Fibroblast of the conjunctiva (primary cell): ENCODE measurements at places on chromosomes 3 and 15.

DNA sequence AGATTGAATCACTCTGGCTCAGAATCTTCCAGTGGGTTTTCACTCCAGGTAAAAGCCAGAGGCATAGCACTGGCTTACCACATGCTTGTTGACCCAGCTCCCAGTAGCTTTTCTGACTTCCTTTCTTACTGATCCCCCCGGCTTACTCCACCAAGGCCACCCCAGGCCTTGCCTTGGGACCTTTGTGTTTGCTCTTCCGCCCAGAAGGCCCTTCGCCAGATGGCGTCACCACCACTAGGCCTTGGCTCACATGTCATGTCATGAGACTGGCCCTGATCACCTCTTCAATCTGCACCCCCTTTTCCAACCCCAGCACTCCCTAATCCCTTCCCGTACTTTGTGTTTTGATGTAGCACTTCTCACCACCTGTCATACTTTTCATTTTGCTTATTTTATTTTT lies 98.5 kb upstream of the UMPS start:
- no peak for DNase-seq

GRCh38 chr3:182349051-182349450 lies 444.3 kb upstream of the ATP11B start:
- DNase-seq = no peak

DNA sequence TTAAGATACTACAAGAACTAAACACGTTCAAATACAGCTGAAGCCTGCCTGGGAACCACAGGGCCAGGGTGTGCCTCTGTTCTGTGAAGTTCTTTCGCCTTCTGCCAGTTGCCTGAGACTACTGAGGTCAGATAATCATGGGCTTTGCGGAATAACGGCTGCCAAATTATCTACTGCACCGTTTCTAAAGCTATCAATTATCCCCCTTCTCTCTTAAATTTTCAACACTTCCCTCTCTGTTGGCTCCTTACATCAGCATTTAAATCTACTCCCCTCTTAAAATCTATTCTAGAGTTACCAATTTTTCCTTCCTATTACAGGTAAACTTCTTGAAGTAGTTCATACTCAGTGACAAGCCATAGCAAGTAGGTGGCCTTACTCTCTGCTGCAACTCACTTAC lies 6.2 kb upstream of the NEO1 start:
- DNase-seq = no peak

DNA sequence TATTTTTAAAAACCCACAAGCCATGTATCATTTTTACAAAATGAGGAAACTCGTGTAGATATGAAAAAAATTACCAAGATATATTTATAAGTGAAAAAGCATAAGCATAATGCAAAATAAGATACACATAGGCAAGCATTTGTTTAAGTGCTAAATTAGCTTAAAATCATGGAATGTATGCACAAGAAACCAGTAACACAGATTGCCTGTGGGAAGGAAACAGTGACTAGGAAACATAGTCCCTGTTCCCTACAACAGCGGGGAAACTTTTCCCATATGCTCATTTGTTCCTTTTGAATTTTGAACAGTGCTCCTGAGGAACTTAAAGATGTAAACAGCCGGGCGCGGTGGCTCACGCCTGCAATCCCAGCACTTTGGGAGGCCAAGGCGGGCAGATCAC lies 169.5 kb downstream of the PDE8A start:
- no peak for DNase-seq

- DNase-seq = no peak
Measured at GRCh38 chr15:74461847-74462511, 1.0 kb upstream of the UBL7 start.

GRCh38 chr3:48402281-48402732 lies 27.6 kb downstream of the PLXNB1 start:
- peak; percentile 81 for DNase-seq

GRCh38 chr3:177615015-177615414 lies 417.7 kb upstream of the TBL1XR1 start:
- peak; percentile 92 for DNase-seq

DNA sequence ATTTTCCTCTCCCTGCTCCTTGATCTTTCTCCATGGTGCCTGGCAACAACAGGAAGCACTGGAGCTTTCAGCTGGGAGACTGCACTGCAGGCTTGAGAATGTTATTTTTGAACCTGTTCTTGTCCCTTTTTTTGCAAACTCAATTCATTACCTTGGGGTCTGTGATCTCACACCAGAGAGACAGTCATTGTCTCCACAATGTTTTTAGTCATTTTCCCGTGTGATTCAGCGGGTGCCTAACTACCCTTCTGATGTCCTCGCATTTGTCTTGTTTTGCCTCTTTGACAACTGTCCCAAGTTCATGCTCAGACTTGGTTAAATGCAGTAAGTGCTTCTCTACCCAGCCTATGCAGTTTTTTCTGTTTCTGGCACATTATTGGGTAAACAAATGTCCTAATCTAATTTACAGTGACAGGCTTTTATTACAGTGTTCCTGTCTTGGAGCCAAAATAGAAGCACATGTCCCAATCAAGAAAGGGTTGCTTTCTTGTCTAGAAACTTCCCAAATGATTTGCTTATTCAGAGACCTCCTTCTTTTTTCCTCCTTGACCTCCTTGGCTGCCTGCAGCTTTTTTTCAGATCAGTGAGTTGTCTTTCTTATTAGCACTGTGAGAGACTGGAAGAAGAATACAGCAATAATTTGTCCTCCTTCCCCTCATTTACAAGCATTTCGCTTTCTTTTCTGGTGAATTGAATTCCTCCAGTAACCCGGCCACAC lies 162.4 kb downstream of the NSUN3 start:
- no peak for DNase-seq

DNA sequence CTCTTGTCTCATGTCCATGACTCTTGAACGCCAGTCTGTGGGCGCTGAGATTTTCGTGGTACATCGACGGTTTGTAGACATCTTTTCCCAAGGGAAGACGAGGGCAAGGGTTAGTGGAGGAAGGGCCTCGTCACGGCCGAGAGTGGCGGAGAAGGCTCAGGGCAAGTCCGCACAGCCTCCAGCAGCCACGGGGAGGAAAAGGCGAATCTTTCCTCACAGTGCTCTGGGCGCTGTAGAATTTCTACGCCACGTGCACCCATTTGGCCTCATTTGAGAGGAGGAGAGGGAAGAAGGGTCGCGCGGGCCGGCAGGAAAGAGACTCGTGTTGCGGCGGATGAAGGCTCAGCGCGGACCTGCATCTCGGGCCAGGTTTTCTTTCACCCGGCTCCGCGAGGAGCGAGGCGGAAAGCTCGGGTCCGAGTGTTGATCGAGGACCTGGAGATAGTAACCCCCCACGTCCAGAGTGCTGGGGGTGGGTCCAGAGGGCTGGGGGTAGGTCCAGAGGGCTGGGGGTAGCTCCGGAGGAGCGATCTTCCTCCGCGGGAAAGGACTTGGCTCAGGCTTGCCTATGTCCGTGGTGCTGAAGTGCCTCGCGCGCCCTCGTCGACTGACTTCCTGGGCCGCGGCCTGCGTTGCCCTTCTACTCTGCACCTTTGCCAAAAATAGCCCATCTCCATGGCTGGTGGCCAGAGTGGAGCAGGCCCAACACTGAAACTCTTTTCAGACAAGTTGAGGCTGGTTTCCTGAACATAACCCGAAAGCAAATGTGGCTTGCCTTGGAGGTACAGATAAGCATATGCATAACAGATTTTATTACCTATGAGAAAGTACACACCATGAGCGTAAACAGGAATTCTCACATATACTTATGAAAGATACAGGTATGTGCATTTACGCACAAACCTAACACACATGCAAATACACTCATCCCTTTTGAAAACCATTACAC lies 1.1 kb downstream of the SLC35G2 start:
- DNase-seq = no peak

DNA sequence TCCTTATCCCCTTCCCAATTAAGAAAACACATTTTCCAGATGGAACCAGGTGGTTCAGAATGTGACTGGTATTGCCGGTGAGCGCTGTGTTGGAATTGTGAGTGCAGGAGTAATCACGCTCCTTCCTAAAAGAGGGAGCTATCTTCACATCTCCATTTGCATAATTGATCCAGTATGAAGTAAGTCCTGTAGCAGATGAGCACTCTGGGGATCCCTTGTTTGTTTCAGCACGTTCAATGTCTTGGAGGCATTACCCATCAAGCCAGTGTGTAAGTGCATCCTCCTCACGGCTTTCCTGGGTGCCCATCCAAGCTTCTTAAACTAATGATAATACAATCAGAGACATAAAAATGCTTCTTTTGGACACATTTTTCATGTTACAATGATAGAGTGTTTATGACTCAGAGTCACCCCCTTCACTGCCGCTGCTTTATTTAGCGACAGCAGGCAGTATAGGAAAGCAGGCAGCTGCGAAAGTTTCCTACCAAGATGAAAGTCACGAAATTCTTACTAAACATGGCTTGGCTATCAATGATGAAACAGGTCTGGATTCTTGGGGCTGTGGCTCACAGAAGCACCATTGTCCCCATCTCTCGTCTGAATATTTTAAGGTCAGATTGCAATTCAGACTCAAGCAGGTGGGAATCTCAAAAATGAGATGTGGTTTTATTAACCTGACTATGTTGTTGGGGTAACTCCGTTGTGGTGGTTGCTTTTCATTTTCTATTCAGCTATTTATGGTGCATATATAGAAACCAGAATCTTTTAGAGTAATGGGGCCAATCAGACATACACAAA lies 346.3 kb upstream of the MDFIC2 start:
- DNase-seq = no peak

GRCh38 chr3:59880717-59881116 lies 830.9 kb upstream of the CFAP20DC start:
- DNase-seq = no peak

- no peak for DNase-seq
Measured at GRCh38 chr15:66403323-66403722, 16.6 kb downstream of the MAP2K1 start.

DNA sequence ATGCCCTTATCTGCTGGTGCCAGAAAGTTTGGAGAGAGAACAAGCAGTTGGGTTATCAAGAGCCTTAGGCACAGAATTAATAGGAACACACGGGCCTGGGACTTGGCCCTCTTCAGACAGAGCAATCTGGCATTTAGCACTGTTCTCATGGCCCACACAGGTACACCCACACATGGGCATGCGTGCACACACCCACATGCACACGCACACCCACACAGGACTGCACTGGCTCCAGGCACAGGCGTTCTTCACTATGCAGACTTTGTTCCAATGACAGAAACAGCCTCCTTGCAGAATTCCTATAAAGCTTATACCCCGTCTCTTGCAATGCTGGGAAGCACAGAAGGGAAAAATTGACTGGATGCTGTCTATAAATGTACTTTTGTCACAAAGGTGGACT lies 36.3 kb downstream of the TMEM44 start:
- DNase-seq = no peak

DNA sequence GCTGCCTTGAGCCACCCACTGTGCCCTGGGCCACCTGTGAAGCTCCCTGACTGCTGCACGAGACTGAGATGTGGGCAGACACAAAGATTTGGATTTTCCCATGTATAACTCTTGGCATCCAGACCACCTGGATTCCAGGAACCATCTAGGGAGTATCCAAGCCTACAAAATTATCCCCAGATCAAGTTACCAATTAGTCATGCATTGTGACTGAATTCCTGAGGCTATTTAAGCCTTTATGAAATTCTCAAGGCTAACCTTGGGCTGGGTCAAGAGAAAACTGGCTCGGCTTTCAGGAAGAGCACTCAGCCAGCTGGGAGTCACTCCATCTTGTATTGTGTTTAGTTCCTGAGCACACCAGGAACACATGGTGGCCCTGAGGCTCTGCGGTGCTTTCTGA lies 13.3 kb upstream of the ATP13A5 start:
- DNase-seq = no peak

DNA sequence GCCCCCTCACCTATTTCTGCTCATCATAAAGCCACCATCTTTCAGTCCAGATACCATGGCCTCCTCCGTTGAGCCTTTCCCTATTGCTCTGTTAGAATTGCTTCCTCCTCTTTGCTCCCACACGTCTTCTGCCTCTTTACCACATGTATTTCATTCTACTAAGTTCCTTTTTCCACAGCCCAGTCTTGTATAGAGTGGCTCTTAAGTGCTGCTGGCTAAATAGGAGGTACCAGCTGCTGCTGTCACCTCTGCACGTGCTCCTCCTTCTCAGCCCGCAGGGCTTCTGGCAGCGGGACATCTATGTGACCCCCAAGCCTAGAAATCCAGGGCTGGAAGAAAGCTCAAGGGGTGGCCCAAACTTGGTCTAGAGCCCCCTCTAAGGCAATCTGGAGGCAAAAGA lies 38.8 kb upstream of the PLXND1 start:
- no peak for DNase-seq

DNA sequence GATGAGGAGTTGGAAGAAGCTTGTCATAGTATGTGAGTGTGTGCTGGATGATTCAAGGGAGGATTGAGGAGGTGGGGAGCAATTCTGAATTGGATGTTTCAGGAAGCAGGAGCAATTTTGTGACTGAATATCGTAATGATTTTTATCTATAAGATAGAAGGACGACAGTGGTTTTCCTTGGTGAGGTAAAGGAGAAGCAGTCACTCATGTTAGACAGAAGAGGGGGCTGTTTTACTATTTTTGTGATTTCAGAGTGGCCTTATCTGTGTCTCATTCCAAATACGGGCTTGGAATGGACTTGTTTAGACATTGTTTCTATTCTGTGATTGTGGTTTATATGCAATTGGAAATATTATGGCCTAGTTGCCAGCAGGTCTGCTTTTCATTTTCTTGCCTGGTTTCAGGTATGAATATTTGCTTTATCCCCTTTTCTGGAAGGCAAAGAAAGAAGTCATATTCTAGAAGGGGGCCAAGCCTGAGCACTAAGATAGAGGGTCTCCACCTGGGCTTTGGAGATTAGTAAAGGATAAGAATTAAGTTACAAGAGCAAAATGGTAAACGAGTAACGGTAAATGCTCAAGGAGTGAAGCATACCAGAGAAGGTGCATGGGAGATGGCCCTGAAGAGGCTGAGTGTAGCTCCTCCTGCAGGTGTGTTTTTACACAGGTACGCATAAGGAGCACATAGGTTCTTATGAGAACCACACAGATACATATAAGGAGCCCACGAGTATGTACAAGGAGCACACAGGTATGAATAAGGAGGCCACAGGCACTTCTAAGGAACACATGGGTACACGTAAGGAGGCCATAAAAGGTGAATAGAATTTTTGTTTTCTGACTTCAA lies 124.6 kb upstream of the KCNAB1 start:
- DNase-seq = peak; percentile 30

DNA sequence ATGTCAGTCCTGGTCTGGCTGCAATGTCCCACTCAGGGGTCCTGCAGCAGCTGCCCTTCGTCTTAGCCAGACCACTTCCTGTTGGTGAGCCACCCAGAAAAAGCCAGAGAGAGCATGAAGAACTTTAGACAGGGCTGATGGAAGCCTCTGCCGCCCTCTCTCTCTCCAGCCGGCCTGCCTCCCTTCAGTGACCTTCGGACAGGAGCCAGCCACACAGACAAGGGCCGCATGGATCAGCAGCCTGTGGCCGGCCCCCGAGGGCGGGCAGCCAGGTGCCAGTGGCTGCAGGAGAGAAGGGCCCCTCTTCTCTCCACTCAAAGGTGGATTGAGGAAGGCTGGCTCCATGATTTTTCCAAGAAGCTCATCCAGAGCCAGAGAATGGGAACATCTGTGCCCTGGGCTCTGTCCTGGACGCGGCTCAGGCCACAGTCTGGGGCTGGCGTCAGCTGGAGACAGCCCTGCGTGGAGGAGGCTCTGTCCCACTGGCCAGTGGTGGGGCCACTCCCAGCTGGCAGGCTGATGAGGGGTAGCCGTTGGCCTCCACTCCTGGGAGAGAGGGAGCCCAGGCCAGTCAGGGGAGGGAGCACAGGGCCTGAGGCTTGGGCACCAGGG lies 42.9 kb downstream of the ISG20 start:
- DNase-seq = no peak

GRCh38 chr15:49468481-49468839 lies 45.4 kb downstream of the FGF7 start:
- peak; percentile 40 for DNase-seq

GRCh38 chr3:115913069-115913686 lies 289.9 kb downstream of the GAP43 start:
- DNase-seq = no peak

GRCh38 chr3:50816894-50817293 lies 142.2 kb downstream of the DOCK3 start:
- DNase-seq = no peak
